ENCODE measurements at places on chromosomes 6 and 20. TPM values are rescaled to one million over a fixed set of nuclear protein-coding genes. Genes with fewer than 3 reads are reported as not detected.

Gene OR2B6
- total RNA-seq, result not detected

Gene HAO1
- total RNA-seq, result not detected

Gene NEURL2
- 5.1 TPM for total RNA-seq

Gene CNR1
- total RNA-seq, result not detected

Gene HLA-DPA1
- total RNA-seq, result 115 TPM

Gene SMIM8
- 10.5 TPM for total RNA-seq

Gene CDYL
- total RNA-seq, result 24.4 TPM

Gene CLPSL2
- not detected for total RNA-seq
